ENCODE measurements at places on chromosomes 12 and 14. TPM values are rescaled to one million over a fixed set of nuclear protein-coding genes. Genes with fewer than 3 reads are reported as not detected.

Gene MYH7
- total RNA-seq, result not detected

Gene TAS2R42
- not detected for total RNA-seq

Gene NGB
- not detected for total RNA-seq

Gene REM2
- 1.2 TPM for total RNA-seq

Gene MYF5
- total RNA-seq, result not detected

Gene MIPOL1
- total RNA-seq, result 36.1 TPM

Gene ADAM21
- not detected for total RNA-seq

Gene ASPG
- 0.33 TPM for total RNA-seq

- H3K4me3 ChIP-seq, result no peak overlapping the region
- DNase-seq, result no peak
- no peaks in the 10 kb centered on the region for H3K36me3 ChIP-seq
- H3K4me1 ChIP-seq, result no peaks in the 10 kb centered on the region
Measured at GRCh38 chr12:114340231-114340630, 65.7 kb downstream of the TBX5 start.

- no peak overlapping the region for H3K27ac ChIP-seq
- no peaks in the 10 kb centered on the region for H3K36me3 ChIP-seq
- H3K4me3 ChIP-seq, result no peak overlapping the region
- no peak for DNase-seq
- H3K4me1 ChIP-seq, result no peaks in the 10 kb centered on the region
Measured at GRCh38 chr12:105256921-105257320, 20.9 kb upstream of the APPL2 start.

- no peak overlapping the region for H3K27ac ChIP-seq
- H3K27me3 ChIP-seq, result no peaks in the 10 kb centered on the region
- H3K36me3 ChIP-seq, result no peaks in the 10 kb centered on the region
Measured at GRCh38 chr12:49680075-49680474, 27.1 kb downstream of the FMNL3 start.

DNA sequence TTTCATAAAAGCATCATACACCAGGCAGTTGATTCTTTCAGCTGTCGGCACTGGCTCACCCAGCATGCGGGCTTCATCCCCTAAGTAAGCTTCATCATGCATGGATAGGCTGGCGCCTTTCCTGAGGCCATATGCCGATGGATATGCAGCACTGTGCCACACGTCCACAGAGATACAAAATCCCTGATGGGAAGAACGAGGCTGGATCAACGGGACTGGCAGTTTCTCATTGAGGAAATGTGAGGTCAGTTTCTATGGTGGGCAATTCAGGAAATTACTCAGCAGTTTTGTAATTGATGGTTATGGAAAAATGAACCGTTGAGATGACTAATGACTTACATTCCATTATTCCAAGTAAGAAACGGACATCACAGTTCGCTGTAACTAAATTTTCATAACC lies 453.8 kb downstream of the TMEM121 start:
- no peaks in the 10 kb centered on the region for H3K36me3 ChIP-seq
- H3K27me3 ChIP-seq, result no peaks in the 10 kb centered on the region
- DNase-seq, result no peak
- H3K4me3 ChIP-seq, result no peak overlapping the region
- H3K27ac ChIP-seq, result no peak overlapping the region

- H3K4me1 ChIP-seq, result no peaks in the 10 kb centered on the region
- H3K27me3 ChIP-seq, result no peaks in the 10 kb centered on the region
- DNase-seq, result no peak
Measured at GRCh38 chr12:78880078-78880477, 15.5 kb downstream of the SYT1 start.

- H3K4me1 ChIP-seq, result no peaks in the 10 kb centered on the region
- H3K27ac ChIP-seq, result no peak overlapping the region
- H3K4me3 ChIP-seq, result no peak overlapping the region
- no peaks in the 10 kb centered on the region for H3K27me3 ChIP-seq
Measured at GRCh38 chr12:67760586-67761275, 112.2 kb downstream of the DYRK2 start.

- no peak overlapping the region for H3K4me3 ChIP-seq
- H3K27me3 ChIP-seq, result no peaks in the 10 kb centered on the region
- no peaks in the 10 kb centered on the region for H3K36me3 ChIP-seq
- no peak for DNase-seq
Measured at GRCh38 chr12:27498149-27498548, 25.9 kb upstream of the PPFIBP1 start.

- peak overlapping the region; percentile 98 for H3K27ac ChIP-seq
- peaks cover 9% of the 10 kb centered on the region for H3K4me1 ChIP-seq
- H3K4me3 ChIP-seq, result peak overlapping the region; percentile 82
- no peak for DNase-seq
Measured at GRCh38 chr12:6752167-6752920, 597 bp downstream of the MLF2 start.

GRCh38 chr14:89479802-89480201 lies 62.8 kb upstream of the FOXN3 start:
- no peak overlapping the region for H3K4me3 ChIP-seq
- no peaks in the 10 kb centered on the region for H3K36me3 ChIP-seq
- no peak for DNase-seq
- H3K4me1 ChIP-seq, result no peaks in the 10 kb centered on the region
- no peaks in the 10 kb centered on the region for H3K27me3 ChIP-seq
- no peak overlapping the region for H3K27ac ChIP-seq

DNA sequence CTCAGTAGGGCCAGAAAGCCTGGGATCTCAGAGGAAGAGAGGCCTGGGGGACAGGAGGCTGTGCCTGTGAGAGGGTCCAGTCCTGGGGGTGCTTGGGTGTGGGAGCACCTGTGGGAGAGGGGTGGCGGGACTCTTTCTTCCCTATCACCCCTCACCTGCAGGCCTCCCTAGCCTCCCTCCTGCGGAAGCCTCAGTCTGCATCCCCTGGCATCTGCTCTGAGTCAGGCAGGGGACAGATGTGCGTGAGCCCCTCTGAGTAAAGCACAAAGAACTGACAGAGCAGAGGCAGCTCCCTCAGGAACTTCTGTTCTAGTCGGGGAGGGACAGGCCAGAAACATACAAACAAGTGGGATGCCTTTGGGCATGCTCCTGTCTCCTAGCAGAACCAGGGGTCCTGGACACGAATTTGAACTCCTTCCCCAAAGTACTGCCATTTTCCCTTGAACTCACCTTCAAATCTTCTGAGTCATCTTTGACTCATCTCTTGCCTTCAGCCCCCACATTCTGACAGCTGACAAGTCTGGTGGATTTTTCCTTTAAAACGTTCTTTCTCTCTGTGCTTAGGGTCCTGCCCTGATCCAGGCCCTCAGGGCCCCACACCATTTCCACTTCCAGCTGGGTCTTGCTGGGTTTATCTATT lies 8.5 kb upstream of the HSP90AA1 start:
- no peak overlapping the region for H3K4me3 ChIP-seq
- H3K27me3 ChIP-seq, result no peaks in the 10 kb centered on the region
- no peaks in the 10 kb centered on the region for H3K36me3 ChIP-seq
- DNase-seq, result no peak

DNA sequence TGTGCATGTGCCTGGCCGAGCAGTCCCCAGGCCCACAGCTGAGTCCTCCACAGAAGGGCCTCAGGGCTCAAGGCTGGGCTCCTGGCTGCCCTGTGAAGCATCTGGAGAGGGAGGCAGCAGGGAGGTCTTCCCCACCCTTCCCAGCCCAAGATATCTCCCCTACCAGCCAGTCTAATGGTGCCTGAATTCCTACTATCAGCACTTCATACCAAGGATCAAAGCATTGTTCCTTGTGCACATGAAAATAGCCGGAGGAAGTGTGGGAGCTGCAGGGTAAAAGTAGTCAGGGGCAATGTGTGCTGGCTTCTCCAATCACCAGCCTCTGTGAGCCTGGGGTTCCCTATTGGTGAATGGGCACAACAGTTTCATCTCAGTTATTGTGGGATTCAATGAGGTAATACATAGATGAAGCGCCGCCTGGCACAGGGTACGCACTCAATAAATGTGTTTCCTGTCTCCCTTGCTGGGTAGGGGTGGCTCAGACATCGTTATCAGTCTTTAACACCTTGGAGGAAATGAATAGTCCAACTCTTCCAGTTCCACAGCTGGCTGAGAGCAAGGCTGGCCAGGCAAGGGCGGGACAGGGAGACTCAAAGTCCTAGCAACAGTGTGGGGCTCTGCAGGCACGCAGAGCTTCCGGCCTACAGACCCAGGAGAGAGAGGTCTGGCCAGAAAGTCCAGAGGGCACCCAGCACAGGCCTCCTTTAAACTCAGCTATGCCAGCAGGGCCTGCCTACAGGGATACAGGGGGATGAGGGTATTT lies 39.1 kb upstream of the PNMA1 start:
- no peaks in the 10 kb centered on the region for H3K36me3 ChIP-seq
- no peak for DNase-seq
- H3K4me1 ChIP-seq, result peaks cover 81% of the 10 kb centered on the region
- H3K27me3 ChIP-seq, result no peaks in the 10 kb centered on the region
- peak overlapping the region; percentile 33 for H3K4me3 ChIP-seq

DNA sequence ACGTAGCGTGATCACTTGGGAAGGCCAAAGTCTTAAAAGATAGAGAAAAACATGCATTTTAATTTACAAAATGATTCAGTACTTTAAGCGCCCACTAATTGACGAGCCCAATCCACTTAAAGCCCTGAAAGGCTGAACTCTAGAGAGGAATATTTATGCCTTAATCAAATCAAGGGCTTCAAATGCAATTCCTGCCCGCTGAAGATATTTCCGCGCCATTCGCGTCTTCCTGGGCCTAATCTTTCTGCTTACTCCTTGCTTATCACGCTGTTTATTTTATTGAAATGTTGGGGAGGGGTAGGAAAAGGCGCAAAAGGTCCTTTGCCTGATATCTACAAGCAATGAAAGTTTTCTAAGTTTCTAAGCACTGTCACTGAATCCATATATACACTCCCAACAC lies 4.0 kb downstream of the TBX3 start:
- H3K4me3 ChIP-seq, result peak overlapping the region; percentile 84
- no peaks in the 10 kb centered on the region for H3K4me1 ChIP-seq
- H3K27ac ChIP-seq, result peak overlapping the region; percentile 96
- no peaks in the 10 kb centered on the region for H3K27me3 ChIP-seq

GRCh38 chr12:10847744-10848143 lies 1.5 kb downstream of the PRR4 start:
- no peaks in the 10 kb centered on the region for H3K27me3 ChIP-seq
- no peaks in the 10 kb centered on the region for H3K4me1 ChIP-seq
- H3K27ac ChIP-seq, result no peak overlapping the region
- no peak for DNase-seq
- H3K4me3 ChIP-seq, result no peak overlapping the region

- H3K27me3 ChIP-seq, result no peaks in the 10 kb centered on the region
- no peak overlapping the region for H3K4me3 ChIP-seq
- H3K27ac ChIP-seq, result no peak overlapping the region
- no peaks in the 10 kb centered on the region for H3K36me3 ChIP-seq
Measured at GRCh38 chr14:75495399-75495798, 26.9 kb upstream of the BATF start.

DNA sequence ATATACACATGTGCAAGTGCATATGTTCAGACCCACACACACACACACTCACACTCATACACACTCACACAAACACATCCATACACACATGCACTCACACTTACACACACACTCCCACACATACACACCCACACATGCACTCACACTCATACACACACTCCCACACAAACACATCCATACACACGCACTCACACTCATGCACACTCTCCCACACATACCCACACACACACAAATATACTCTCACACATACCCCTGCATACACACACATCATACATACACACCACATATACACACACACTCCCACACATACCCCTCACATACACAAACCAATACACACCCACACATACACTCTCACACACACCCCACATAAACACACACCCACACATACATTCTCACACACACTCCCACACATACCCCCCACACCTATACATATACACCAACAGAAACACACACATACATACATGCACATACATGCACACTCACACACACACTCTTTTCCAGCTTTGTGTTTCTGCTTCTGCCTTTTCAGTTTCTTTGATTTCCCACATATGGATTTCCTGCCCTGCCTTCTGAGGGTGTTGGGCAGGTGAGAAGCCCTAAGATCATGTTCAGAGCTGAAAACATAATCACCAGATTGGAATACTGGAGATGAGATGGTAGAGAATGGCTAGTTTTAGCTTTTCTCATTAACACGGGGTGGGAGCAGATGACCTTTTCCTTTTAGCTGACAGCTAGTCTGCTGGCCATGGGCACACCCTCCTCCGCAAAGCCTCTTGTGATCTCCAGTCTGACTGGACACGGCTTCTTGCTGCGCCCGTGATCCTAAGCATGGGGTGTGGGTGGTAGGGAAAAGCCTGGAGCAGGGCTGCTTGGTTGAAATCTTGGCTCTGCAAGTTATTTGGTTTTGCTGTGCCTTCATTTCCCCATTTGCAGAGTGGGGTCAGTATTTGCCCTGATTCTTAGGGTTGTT lies 214.0 kb downstream of the CHST11 start:
- peaks cover 11% of the 10 kb centered on the region for H3K4me1 ChIP-seq
- H3K27ac ChIP-seq, result peak overlapping the region; percentile 60
- no peaks in the 10 kb centered on the region for H3K36me3 ChIP-seq
- no peak for DNase-seq

DNA sequence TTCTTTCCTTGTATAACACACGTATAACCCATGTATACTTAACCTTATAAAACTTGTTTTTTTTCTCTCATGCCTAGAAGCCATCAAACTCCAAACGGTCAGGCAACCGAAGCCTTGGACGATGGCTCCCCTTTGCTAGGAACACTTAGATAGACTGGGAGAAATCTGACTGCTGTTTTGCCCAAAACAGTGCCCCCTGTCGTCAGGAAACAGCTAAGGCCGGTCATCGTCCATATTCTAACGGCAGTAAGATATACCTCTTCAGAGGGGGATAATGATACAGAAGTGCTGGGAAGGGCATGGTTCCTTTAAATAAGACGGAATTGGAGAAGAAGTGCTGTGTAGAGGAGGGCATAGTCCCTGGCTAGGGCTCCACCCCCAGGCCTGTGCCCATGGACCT lies 130.5 kb downstream of the SLC41A2 start:
- no peaks in the 10 kb centered on the region for H3K27me3 ChIP-seq
- no peak overlapping the region for H3K4me3 ChIP-seq
- DNase-seq, result no peak
- no peak overlapping the region for H3K27ac ChIP-seq

GRCh38 chr12:12539028-12539810 lies 23.4 kb downstream of the DUSP16 start:
- no peak for DNase-seq
- H3K36me3 ChIP-seq, result no peaks in the 10 kb centered on the region
- no peaks in the 10 kb centered on the region for H3K4me1 ChIP-seq

GRCh38 chr14:94113908-94114588 lies 3.5 kb downstream of the IFI27 start:
- peak overlapping the region; percentile 1 for H3K4me3 ChIP-seq
- H3K27me3 ChIP-seq, result no peaks in the 10 kb centered on the region
- no peak for DNase-seq
- no peaks in the 10 kb centered on the region for H3K36me3 ChIP-seq

- H3K27me3 ChIP-seq, result no peaks in the 10 kb centered on the region
- H3K4me1 ChIP-seq, result no peaks in the 10 kb centered on the region
- peak overlapping the region; percentile 40 for H3K27ac ChIP-seq
- H3K4me3 ChIP-seq, result no peak overlapping the region
- no peak for DNase-seq
Measured at GRCh38 chr12:75641031-75641780, 129.8 kb upstream of the KRR1 start.

DNA sequence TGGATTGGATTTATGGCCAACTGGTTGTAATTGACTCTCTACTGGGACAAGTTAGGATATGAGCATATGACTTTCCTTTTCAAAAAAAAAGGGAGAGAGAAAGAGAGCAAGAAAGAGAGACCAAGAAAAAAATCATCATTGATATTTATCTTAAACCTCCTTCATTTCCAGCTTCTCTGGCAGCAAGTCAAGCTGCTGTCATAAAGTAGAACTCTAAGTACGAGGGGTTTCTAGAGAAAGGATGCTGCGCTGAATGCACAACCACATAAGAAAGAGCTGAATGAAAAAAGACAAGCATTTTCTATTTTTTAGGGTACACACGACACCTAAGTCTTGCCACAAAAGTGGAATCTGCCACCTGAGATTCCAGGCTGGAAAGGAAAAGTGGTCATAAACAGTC lies 182.6 kb downstream of the SLC25A21 start:
- no peaks in the 10 kb centered on the region for H3K27me3 ChIP-seq
- H3K27ac ChIP-seq, result no peak overlapping the region
- no peaks in the 10 kb centered on the region for H3K4me1 ChIP-seq
- no peaks in the 10 kb centered on the region for H3K36me3 ChIP-seq
- no peak for DNase-seq

All from breast epithelium (tissue), 4 donors.